Chondrocyte (in vitro differentiated cells): ENCODE measurements at places on chromosomes 11 and 22.

DNA sequence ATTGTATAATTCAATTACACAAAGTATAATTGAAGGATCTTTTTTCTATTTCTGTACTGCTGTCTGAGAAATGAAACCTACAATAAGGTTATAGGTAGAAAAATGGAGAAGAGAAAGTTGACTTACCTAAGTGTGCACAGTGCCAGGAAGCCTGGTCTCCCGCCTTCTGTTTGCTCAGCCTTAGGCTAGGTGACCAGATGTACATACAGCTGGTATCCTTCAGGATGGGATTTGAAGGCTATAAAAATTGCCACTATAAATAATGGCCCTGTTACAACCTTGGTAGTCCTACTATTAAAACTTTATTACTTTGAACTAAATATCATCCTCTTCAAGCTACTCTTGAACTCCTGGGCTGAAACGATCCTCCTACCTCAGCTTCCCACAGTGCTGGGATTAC lies 19.7 kb downstream of the OR51E2 start:
- DNase-seq = no peak

DNA sequence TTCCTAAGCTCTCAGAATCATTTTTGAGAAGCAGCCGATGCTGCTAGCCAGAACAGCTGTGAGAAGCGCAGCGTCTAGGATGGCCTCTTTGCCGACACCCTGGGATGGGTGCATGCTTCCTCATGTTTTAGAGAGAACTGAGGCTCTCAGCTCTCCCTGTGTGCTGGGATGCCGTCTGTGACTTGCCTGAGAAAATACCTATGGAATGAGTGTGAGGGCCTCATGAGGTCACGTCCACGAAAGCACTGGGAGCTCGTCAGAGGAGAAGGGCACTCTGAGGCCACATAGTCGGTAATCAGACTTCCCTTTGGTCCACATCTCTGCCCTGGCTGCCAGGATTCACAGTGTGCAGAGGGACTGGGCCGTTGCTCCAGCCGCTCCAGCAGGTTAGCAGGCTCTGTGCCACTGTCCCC lies 54.7 kb downstream of the MICAL3 start:
- DNase-seq = no peak

DNA sequence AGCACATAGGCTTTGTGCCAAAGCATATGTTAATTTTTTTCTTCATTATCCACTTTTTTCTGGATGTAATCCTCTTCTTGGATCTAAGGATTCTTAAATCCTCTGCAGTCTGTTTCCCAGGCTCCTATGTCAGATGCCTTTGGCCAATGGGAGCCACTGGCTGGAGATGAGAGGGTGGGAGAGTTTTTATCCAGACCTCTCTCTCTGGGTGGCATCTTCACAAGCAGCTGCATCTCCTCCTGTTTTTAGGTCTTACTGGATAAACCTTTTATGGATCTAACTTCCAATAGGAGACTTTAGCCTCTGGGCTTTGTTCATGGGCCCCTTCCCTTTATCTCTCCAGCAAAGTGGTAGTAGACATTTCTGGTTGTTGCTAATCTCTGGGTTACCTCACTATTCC lies 22.4 kb upstream of the MPPED2 start:
- no peak for DNase-seq

DNA sequence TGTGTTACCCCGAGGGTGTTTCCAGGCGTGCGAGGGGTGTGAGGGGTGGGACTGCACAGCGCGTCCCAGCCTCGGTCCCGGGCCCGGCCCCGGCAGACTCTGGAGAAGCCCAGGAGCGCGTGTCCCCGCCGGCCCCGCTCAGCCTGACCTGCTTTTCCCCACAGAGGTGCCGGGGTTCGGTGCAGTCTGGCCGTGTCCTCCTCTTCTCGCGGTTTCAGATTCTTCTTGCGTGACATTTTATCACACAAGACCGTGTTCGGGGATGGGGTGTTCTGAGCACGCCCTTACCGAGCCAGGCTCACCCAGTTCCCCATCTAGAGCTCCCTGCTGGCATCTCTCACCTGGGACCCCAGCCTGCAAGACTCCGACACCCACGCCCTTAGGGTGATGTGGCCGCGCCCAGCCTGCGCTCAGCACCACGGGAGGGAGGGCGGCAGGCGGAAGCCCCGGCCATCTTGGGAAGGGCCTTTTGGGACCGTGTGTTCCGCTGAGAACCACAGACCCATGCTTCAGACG lies 775.6 kb downstream of the BRD1 start:
- DNase-seq = no peak

DNA sequence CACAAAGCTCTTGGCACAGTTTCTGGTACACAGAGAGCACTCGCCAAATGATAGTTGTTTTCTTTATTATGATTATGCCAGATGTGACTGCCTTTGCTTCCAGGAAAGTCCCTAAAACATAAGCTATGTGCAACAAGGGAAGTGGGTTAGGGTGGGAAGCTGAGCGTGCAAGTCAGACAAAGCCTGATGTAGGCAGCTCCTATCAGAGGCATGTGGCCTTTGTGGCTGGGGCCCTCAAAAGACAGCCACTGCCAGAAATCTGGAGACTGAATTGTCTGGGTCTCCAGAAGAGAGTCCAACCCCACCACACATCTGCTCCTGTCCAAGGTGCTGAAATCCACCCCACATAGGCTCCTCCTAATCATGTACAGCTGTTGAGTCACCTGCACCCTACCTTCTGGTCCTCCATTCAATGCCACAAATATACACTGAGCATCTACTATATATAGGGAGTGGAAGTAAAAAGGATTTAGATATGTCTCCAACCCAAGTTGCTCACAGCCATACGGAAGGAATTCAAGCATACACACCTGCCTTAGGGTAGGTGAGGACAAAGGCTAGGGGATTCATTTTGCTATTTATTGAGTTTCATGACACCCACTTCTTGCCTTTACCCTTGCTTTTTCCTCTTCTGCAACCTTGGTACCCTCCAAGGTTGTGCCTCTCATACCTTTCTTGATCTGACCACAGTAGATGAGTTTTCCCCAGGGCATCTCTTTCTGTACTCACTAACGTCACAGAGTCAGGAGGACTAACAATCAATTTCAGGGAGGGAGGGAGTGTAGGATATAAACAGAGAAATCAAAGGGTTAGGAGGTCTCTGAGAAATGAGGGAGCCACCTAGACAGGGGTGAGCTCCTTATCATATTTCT lies 12.4 kb downstream of the SEC14L3 start:
- no peak for DNase-seq

DNA sequence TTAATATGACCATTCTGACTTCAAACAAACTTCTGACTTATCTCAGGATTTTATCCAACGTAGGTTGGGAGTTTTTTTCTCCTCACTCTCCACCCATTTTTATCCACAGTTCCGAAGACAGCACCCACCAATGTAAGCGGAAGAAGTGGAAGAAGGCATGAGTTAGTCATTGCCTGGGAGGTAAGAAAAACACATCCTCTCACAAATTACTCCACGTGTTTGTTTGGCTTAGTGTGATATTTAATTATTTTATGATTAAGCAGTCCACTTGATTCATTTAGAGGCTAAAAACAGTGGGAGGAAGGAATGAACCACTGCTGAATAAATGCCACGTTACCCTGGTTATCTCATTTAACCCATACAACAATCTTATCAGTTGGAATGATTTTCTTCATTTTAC lies 389.6 kb upstream of the ARHGAP42 start:
- DNase-seq = no peak

DNA sequence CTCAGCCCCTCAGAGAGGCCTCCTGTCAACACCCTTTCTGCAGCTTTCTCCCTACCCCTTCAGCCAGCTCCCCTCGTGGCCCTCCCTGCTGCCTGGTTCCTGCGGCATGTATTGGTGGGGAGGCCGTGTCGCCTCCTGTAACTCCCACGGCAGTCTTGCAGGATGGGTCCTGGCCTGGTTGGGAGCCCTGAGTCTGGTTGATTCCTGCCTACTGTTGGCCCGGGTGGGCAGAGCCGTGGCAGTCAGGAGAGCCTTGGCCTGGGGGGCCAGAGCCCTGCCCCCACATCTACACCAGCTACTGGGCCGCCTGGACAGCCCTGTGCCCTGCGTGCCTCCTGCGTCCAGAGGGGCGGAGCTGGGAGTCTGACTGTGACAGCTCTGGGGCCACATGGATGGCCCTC lies 30.3 kb upstream of the GRAMD4 start:
- DNase-seq = no peak

DNA sequence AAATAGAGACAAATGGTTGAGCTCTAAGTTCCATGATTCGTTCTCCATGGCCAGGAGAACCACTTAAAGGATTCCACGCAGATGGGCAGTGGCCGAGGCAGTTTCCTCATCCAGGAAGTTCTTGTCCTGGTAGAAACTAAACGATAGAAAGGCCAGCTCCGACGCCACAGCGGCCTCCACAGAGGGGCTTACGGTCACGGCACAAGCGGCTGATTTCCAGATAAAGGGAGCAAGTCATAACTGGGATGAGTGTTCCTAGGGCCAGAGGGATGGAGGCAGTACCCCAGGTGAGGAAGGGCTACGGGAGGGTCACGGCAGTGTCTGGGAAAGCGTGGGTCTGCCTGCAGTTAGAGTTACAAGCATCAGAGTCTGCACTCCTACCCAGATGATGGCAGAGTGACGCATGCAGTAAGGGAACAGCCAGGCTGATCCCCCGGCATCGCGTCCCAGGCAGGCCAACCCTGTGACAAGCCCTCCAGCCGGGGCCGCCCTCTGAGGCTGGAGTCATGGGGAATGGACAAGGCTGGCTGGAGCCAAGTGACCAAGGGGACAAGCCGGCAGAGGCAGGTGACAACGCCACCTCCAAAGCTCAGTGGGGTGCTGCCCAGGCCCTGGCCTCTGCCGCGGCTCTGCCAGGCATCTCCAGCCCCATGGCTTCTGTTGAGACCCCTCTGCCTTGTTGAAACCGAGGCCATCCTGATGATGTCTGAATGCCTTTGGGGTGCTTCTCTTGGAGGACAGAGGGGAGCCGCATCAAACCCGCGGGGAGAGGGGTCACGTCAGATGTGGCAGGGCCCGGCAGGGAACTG lies 475.1 kb downstream of the BRD1 start:
- DNase-seq = peak; percentile 84

GRCh38 chr22:22698263-22698750 lies 53.9 kb downstream of the GGTLC2 start:
- DNase-seq = no peak

DNA sequence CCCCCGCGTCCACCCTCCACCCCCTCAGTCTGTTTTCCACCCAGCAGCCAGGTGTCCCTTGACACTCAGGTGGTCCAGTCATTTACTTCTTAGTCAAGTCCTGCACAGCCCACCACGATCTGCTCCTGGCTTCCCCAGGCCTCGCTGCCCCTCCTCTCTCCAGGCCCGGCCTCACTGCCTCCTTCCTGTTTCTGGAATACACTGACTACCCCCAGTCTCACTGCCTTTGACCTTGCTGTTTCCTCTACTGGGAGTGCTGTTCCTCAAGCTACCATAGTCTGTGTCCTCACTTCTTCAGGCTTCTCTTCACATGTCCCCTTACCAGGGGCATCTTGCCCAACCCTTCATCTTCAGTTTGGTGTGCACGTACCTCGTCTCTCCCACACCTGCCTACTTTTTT lies 7.4 kb downstream of the MCM5 start:
- no peak for DNase-seq

GRCh38 chr22:43689356-43689755 lies 122.7 kb downstream of the EFCAB6 start:
- DNase-seq = no peak

DNA sequence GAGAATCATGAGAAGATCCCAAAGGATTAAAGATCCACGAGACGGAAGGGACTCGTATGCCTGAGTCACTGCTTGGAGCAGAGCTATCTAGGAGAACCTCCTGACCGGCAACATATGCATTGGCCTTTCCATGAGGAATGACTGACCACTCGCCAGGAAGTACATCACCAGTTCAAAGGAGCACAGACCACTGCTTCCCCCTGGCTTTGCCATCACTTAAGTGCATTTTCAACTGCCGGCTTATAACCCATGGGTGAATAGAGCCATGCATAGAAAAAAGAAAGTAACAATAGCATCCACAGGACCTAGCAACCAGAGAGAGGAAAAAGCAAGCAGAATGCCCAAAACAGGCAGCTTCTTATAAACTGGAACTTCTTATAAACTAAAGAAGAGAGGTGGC lies 98.3 kb upstream of the ZC3H12C start:
- DNase-seq = no peak

- DNase-seq = no peak
These were observed 37.8 kb downstream of the ISX start for GRCh38 chr22:35103761-35104160.

- peak; percentile 63 for DNase-seq
These were observed 91.0 kb upstream of the SHISAL1 start for GRCh38 chr22:44403602-44404329.

GRCh38 chr11:102138223-102138622 lies 28.0 kb downstream of the YAP1 start:
- DNase-seq = no peak

DNA sequence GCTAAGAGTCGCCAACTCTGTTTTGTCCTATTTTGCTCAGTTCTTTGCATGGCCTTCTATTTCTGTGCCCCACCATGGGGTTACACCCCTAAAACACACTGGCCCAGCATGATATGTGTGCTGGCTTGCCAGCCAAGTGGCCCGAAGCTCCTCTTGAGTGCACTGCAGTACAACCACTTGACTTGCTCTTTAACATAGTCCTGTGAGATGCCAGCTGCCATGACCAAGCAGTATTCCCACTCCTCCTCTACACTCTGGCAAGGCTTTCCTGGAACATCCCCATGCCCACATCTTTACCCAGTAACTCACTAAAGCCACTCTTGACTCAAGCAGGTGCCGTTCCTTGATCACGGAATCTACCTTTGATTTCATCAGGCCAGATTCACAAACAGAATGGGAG lies 102.9 kb upstream of the GAL start:
- no peak for DNase-seq

DNA sequence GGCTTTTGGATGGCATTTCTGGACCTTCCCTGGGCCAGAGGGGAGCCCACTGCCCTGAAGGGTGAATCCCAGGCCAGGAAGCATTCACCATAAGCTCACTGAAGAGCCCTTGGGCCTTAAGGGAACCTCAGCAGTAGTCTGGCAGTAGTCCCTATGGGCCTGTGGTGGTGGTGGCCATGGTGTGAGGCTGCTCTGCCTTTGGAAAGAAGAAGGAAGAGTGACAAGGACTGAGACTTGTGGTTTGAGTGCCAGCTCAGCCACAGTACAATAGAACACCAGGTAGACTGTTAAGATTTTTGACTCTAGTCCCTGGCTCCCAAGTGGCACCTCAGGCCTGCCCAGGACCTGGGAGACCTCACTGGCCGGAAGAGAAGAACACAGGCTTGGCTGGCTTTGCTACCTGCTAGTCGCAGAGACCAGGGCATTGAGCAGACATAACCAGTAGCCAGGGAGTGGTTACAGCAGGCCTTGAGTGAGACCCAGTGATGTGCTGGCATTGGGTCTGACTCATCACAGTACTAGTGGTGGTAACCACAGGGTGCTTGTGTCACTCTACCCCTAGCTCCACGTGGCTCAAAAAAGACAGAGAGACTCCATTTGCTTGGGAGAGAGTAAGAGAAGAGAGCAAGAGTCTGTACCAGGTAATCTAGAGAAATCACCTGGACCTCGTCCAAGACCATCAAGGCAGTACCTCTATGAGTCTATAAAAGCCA lies 259.8 kb upstream of the BLID start:
- DNase-seq = no peak
